ENCODE measurements at places on chromosomes 12 and 14.

- peak; percentile 32 for DNase-seq
Measured at GRCh38 chr12:7190268-7191055, 976 bp downstream of the PEX5 start.

DNA sequence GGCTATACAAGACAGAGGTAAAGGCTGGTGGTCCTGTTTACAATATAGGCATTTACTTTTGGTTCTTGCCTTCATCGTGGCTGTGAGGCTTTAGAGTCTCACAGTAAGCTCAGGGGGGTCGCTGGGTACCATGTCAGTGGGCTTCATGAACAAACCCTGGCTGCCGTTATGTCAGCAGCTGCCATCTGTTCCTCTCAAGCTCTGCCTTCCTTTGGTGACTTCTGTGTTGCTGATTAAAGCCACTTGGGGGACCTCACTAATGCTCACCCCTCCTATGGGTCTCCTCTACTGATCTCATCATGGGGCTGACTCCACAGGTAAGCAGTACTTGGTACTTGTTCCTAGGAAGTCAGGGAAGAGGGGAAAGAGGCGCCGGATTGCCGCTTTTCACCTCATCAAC lies 268.7 kb downstream of the TTC6 start:
- DNase-seq, result no peak

GRCh38 chr14:95204705-95205104 lies 47.4 kb upstream of the DICER1 start:
- DNase-seq, result no peak

GRCh38 chr14:99395909-99396530 lies 84.6 kb downstream of the SETD3 start:
- no peak for DNase-seq

DNA sequence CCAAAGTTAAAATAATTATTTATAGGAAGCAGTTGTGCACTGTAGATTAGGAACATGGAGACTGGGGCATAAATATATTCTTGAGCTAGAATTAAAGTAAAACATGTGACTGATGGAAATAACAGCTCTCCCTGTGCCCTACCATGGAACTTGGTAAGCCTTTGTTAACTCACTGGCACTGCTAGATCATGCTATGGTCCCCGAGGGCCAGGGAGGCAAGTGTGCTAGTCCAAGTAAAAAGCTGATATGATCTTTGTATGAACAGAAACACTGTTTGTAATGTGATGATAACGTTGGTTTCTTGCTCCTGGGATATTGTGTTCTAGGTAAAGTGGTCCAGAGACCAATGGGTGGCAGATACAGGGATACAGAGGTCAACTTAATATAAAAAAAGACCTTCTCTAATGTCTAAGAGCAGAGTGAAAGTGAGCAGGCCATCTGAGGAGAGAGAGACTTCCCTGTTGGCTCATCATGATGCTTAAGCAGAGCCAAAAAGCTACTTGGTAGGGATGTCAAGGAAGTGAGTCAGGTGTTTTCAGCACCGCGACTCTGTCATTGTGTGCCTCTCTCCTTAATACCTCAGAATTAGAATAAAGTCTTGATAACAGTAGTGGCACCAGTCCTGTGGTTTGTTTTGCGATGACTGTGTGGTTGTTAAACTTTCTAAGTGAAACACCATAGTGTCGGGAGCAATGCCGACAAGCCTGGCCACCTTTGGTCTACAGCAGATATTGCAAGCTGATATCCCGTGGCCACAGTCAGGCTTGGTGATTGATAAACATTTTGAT lies 27.6 kb downstream of the BICD1 start:
- DNase-seq, result peak; percentile 71

DNA sequence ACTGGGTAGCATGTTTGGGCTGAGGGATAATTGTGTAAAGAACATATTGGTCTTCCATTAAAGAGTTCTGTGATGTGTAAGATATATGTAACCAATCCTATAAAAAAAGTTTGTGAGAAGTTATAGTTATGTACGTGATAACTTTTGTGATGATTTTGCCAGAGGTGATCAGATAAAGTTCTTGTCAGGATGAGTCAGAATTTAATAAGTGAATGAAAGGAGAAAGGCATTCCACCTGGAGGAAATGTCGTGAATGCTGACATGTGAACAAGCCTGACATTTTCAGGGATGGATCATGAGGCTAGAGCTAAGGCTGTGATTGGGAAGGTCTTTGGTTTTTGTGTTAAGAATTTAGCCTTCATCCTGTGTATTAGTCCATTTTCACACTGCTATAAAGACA lies 241.5 kb downstream of the SNAPC1 start:
- DNase-seq, result no peak

DNA sequence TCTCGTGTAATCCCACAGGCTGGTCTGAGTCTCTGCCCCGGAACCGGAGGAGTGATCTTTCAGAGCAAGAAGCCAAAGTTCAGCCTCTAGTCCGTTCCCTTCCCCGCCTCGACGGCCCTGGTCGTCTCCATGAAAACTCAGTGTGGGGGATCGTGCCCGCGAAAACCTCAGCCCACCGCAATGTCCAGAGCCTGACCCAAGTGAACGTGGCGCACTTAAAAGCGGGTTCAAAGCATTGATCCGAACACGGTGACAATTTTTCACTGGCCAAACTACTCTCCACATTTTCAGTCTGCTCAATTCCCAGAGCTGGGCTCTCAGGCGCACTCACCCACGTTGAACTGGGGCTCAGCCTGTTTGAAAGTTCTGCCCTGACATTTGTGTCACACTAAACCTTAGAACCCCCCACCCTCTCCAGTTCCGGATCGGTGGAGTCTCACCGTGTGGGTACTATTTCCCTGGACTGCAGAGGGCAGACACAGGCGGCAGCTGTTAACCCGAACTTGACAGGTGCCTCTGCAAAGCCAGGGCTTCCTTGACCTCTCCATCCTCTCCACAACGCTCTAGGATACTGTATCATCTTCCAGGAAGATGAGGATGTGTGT lies 886 bp upstream of the PRICKLE1 start:
- DNase-seq, result peak; percentile 44

DNA sequence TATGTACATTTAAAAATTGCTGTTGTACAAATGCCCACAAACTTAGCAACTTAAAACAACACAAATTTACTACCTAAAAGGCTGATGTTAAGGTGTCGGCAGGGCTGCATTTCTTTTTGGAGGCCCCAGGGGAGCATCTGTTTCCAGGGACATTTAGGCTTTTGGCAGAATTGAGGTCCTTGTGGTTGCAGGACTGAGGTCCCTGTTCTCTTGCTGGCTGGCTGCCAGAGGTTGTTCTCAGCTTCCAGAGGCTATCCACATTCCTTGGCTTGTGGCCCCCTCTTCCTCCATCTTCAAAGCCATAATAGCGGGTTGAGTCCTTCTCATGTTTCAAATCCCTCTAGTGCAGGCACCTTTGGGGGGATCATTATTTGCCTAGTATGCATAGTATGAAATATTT lies 22.4 kb upstream of the KRT83 start:
- DNase-seq, result no peak

GRCh38 chr14:63088865-63089264 lies 43.6 kb upstream of the KCNH5 start:
- no peak for DNase-seq

GRCh38 chr12:49294086-49294803 lies 702 bp upstream of the PRPH start:
- DNase-seq, result peak; percentile 95

- no peak for DNase-seq
Measured at GRCh38 chr12:5522432-5523335, 90.8 kb downstream of the NTF3 start.

DNA sequence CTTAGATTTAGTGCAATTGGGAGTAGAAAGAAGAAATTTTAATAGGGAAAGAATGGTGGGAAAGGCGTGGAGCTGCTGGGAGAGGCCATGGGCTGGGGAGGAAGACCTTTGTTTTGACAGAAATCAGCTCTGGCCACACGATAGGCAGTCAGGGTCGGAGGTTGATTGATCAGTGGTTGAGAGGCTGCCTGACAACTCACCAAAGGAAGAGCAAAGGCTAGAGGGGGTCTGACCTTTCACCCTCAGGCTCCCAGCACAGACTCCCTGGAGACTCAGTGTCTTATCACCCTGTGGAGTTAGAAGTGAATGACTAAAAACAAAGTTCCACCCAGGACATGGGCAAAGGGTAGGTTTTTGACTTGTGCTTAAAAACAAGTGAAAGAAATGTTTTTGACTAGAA lies 18.0 kb upstream of the NKX2-8 start:
- no peak for DNase-seq

DNA sequence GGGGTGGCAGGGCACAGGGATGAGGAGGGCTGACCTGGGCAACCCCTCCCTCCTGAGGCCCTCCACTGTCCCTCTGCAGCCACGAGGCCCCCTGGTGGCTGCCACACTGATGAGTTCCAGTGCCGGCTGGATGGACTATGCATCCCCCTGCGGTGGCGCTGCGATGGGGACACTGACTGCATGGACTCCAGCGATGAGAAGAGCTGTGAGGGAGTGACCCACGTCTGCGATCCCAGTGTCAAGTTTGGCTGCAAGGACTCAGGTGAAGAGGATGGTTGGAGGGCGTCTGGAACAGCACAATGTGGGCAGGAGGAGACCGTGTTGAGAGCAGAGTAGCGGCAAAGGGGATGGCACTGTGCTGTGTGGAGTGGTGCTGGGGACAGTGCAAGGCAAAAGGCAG lies 25.7 kb upstream of the LRP1-AS start:
- DNase-seq, result peak; percentile 68

GRCh38 chr12:55703288-55703687 lies 4.4 kb downstream of the ITGA7 start:
- DNase-seq, result no peak

- DNase-seq, result peak; percentile 60
Measured at GRCh38 chr12:71216725-71217579, 59.2 kb upstream of the TSPAN8 start.

DNA sequence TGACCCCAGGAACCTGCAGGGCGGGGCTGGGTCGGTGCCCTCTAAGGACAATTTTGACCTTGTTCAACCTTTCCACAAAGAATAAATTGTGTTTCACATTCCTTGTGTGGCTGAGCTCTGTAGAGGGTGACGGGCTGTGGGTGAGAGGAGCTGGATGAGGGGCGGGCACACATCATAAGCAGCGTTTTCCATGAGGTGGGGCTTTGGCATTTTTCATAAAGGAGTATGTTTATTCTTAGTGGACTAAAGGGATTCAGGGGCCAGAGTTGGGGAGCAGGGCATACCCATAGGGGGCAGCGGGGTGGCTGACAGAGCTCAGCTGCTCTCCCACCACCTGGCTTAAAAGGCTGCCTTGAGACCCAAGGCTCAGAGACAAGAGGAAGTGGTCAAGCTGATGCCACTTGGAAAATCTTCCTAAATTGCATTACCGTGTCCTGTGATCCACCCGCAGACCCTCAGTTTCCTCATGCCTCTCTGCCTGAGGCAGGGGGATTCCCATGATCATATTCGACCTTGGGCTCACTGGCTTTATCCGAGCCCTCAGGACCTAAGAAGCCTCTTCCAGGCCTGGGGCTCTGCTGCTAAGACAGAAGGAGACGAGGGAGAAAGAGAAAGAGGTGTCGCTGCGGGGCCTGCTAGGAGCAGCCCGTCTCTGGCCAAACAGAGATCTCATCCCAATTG lies 11.4 kb downstream of the MMP14 start:
- no peak for DNase-seq

DNA sequence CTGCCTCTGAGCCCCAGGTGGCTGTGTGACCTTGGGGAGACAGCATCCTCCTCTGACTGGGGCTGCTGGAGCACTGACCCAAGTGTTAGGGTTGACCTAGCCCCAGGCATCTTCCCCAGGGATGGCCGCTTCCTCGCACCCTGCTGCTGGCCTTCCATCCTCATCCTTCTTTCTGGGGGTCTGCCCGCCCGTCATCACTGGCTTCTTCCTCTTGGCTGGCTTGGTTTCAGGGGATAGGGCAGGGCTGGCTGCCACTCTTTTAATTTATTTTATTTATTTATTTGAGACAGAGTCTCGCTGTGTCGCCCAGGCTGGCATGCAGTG lies 3.5 kb downstream of the TEDC1 start:
- no peak for DNase-seq

- no peak for DNase-seq
Measured at GRCh38 chr14:39988939-39989338, 556.7 kb upstream of the FBXO33 start.

- no peak for DNase-seq
Measured at GRCh38 chr14:69084023-69084422, 68.9 kb downstream of the DCAF5 start.

DNA sequence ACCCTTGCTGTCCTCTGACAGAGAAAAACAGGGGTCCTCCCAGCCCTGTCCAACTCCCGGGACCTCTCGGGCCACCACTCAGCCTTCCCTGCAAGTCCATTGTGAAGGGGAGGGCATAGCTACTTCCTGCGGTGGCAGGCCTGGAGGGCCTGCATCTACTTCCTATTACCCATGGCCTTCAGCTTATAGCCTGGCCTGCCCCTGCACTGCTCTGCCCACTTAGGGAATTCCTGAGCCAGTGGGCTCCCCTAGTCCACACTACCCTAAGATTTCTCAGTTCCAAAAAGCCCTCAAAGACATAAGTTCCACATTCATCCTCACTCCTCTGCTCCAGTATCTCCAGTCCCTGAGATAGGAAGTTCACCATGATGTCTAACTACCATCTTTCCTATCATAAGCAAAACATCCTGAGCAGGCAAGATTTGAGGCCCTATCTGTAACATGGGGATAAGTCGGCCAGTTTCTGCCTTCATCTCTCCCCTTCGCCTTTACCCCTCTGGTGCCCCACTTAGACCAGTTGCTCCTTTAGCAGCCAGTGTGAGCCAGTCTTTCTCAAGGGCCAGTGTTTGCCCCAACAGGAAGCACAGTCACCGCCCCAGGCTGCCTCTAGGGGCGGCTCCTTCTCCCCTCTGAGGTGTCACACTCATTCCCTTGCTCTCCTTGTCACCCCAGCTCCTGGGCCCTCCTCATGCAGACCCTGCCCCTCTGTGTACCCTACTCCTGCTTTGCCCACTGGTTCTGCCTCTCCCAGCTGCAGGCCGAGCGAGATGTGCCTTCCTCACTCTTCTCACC lies 10.9 kb downstream of the HDAC7 start:
- DNase-seq, result no peak

- peak; percentile 52 for DNase-seq
Measured at GRCh38 chr12:122022393-122023338, 982 bp downstream of the BCL7A start.

DNA sequence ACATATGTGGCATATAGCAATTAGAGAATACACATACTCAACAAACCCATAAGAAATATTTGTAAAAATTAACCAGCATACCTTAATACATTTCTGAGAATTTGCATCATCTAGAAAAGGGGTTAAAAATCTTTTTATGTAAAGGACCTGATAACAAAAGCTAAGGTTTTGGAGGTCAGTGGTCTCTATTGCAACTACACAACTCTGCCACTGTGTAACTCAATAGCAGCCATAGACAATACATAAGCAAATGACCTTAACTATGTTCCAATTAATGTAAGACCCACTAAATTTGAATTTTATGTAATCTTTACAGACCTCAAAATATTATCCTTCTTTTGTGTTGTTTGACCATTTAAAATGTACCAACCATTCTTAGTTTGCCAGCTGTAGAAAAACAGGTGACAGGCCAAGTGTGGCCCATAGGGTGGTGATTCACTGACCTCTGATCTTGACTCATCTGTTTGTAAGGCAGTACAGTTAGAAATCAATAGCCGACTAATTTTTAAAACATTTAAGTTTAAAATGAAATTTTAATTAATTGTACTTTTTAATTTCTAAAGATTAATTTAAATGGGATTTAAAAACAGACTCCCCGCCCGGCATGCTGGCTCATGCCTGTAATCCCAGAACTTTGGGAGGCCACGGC lies 7.4 kb upstream of the EPS8 start:
- DNase-seq, result no peak

- no peak for DNase-seq
Measured at GRCh38 chr14:68622856-68623255, 170.0 kb downstream of the ZFP36L1 start.
